ENCODE measurements at places on chromosomes 2 and 18.

DNA sequence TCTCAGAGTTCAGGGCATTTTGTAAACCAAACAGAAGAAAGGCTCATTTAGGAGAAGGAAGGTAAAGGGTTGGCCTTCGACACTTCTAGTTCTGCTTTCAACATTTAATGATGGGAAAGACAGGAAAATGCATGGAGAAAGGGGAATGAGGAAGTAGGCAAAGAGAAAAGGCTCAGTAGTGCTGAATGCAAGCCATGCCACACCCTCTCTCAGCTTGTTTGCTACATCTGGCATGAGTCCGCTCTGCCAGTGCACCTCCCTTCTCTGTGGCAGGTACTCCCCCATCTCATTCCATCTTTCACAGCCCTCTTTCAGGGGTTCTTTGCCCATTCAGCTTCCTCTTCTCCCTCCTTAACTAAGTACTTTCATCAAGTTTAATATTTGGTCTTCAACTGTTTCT is 120.9 kb upstream of the ITGB6 start:
- DNase-seq = no peak

DNA sequence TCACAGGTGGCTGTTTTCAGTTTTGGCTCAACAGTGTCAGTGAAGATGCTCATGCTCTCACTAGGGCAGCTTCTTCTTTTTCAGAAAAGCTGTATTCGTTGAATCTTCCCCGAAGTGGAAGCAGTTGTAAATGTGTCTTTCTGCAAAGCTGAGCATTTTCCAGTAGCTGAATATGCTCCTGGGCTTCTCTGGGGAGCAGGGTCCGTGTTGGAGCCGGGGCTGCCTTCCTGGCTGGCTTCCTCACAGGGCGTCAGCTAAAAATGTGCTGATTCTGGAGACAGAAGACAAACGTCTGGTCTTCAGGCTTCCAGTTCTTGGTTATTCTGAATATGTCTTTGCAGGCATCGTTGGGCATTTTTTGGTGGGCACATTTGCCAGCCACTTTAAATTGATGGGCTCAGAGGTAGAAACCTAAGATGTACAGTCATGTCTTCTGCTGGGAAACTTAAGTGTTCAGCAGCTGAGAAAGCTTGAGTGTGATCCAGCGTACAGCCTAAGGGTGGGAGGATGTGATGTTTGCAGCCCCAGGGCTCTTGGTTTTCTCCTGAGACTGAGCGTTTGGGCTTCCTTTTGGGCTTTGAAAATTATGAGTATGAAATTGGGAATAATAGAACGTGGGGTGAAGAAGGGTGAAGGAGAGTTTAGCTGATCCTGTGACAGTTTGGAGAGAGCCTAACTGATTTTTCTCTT is 19.0 kb downstream of the SETBP1 start:
- no peak for DNase-seq

DNA sequence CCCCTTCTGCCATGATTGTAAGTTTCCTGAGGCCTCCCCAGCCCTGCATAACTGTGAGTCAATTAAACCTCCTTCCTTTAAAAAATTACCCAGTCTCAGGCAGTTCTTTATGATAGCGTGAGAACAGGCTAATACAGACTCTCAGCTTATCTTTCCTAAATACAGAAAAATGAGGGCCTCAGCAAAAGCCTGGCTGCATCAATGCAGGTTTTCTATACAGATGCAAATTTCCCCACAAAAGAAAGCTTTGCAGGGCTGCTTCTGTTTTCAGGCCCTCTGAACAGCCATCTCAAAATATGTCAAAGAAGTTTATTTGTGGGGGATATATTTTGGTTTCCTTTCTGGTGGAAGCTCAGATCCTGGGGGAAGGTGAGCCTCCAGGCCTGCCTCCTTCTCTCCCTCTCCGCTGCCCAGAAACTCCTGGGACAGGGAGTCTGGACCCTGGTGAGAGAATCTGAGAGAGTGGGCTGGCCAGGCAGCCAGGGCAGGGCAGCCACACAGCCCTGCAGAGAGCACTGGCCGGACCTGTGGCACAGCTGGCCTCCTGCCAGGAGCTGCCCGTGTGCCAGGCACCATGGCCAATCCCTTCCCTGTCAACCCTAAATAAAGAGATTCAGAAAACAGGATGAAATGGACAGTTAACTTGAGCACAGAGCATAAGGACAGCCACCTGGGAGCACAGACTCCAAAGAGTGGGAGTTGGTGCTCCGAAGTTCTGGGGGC is 21.6 kb upstream of the AGXT start:
- DNase-seq = no peak

GRCh38 chr2:196568506-196568905 is 71.0 kb upstream of the CCDC150 start:
- DNase-seq = no peak

DNA sequence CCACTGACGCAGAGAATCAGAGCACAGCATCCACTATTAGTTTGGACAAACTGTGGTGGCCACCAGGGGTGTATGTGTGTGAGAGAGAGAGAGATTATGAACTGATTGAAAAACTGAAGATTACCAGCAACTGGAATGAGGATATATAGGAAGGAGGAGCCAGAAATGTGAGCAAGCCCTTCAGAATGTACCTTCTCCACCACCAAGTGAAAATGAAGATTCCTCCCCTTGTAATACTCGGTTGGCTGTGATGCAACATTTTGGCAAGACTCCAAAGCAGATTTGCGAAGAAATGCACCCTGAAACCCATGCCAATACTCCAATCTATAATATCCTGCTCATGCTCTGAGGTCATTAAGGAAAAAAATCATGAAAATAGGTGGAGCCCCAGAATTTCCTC is 121.2 kb upstream of the SLC35G4 start:
- no peak for DNase-seq
